Airway epithelial cell (primary cell): ENCODE measurements at places on chromosomes 4 and X. TPM values are rescaled to one million over a fixed set of nuclear protein-coding genes. Genes with fewer than 3 reads are reported as not detected.

The ACSL4 gene
- 46.6 and 54.4 TPM in 2 replicates for total RNA-seq

The ANTXR2 gene
- 11.8 and 14.2 TPM in 2 replicates for total RNA-seq

The ETDA gene
- not detected in 2 replicates for total RNA-seq

The SMIM31 gene
- total RNA-seq: not detected in 2 replicates

The KLHL2 gene
- total RNA-seq: 15.2 and 19.6 TPM in 2 replicates

The PGAM4 gene
- not detected in 2 replicates for total RNA-seq

The TLR10 gene
- total RNA-seq: not detected in 2 replicates

The RAI2 gene
- total RNA-seq: not detected in 2 replicates

The MRPL1 gene
- total RNA-seq: 33.9 and 41.9 TPM in 2 replicates

The HSFX2 gene
- not detected in 2 replicates for total RNA-seq

The SCD5 gene
- 26.2 and 29.3 TPM in 2 replicates for total RNA-seq

The LDOC1 gene
- 6.2 and 17.4 TPM in 2 replicates for total RNA-seq

The OTC gene
- not detected in 2 replicates for total RNA-seq

The EIF1AX gene
- 68.5 and 73.8 TPM in 2 replicates for total RNA-seq

The PCYT1B gene
- total RNA-seq: 0.60 and 1.1 TPM in 2 replicates

The TRPC5OS gene
- total RNA-seq: not detected in 2 replicates

The UGDH gene
- 47.3 and 93.1 TPM in 2 replicates for total RNA-seq

The EGF gene
- 0.14 and 0.28 TPM in 2 replicates for total RNA-seq

The TCEAL2 gene
- total RNA-seq: 0.09 TPM in 1 of 2 replicates, not detected in the other

The TMEM175 gene
- total RNA-seq: 15.3 and 17.9 TPM in 2 replicates

The PDE6B gene
- total RNA-seq: not detected in 2 replicates

The PRSS12 gene
- total RNA-seq: 16.8 and 19.0 TPM in 2 replicates

The RTL9 gene
- total RNA-seq: 0.09 and 0.42 TPM in 2 replicates

The CT47B1 gene
- not detected in 2 replicates for total RNA-seq

The SHISA3 gene
- 0.21 and 0.46 TPM in 2 replicates for total RNA-seq

The PAGE2 gene
- total RNA-seq: not detected in 2 replicates

The PPA2 gene
- 138 and 148 TPM in 2 replicates for total RNA-seq

The PAGE1 gene
- not detected in 2 replicates for total RNA-seq

The GYG2 gene
- 0.05 and 0.07 TPM in 2 replicates for total RNA-seq

The UBA1 gene
- total RNA-seq: 217 and 276 TPM in 2 replicates

The SUPT20HL1 gene
- total RNA-seq: not detected in 2 replicates

The EDNRA gene
- 5.0 and 5.4 TPM in 2 replicates for total RNA-seq

The CXorf49 gene
- not detected in 2 replicates for total RNA-seq

The BRS3 gene
- total RNA-seq: not detected in 2 replicates

The ZNF81 gene
- 1.3 and 2.0 TPM in 2 replicates for total RNA-seq

The LRAT gene
- total RNA-seq: 1.3 and 1.4 TPM in 2 replicates

The IRF2 gene
- 15.3 and 21.9 TPM in 2 replicates for total RNA-seq

The FGF2 gene
- total RNA-seq: 1.3 and 1.8 TPM in 2 replicates
